MV-4-11 (cell line): ENCODE measurements at places on chromosomes 13 and 19.

DNA sequence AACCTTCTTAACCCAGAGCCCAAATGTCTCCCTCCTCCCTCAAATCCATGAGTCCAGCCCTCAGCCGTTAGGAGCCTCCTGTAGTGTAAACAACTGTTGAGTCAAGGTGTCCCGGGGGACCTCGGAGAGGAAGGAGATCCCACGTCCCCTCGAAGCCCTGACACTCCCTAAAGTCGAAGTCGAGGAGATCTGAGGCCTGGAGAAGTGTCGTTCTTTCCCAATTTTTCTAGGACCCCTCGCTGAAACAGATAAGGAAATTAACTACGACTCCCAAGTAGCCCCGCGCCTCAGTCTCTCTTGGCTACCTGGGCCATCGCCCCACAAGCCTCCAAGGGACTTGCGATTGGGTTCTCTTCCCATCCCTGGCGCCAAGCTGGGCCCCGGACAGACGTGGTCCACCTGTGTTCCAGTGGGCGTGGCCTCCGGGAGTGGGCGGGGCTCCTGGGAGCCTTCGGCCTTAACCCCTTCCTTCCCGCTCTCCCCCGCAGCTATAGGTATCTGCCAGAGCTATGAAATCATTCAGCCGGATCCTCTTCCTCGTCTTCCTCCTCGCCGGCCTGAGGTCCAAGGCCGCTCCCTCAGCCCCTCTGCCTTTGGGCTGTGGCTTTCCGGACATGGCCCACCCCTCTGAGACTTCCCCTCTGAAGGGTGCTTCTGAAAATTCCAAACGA, 869 bp downstream of the GFY start:
- DNase-seq = no peak

- DNase-seq = no peak
Measured at GRCh38 chr13:106205871-106206270, 329.6 kb downstream of the EFNB2 start.

- DNase-seq = no peak
Measured at GRCh38 chr19:10874024-10874423, 2.7 kb downstream of the CARM1 start.

DNA sequence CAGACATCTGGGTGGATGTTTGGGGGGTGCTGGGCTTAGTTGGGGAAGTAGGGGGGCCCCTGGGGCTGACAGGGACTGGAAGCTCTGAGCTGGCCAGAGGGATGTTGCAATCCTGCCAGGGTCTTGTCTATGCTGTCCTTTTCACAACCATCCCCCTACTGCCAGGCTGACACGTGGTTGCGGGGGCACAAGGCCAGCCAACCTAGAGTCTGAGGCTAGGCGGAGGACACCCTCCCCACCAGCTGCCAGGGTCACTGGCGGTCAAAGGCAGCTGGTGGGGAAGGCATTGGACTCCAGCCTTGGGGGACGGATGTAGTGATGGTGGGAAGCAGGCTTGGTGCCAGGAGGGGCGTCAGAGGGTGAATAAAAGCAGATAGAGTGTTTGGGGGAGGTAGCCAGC, 1.6 kb upstream of the APOC1 start:
- DNase-seq = peak; percentile 72

GRCh38 chr19:49486710-49487276, 615 bp upstream of the RPL13A start:
- no peak for DNase-seq

- no peak for DNase-seq
Measured at GRCh38 chr13:32734511-32734910, 148.3 kb downstream of the PDS5B start.

GRCh38 chr19:42111384-42111783, 20.9 kb downstream of the POU2F2 start:
- no peak for DNase-seq

DNA sequence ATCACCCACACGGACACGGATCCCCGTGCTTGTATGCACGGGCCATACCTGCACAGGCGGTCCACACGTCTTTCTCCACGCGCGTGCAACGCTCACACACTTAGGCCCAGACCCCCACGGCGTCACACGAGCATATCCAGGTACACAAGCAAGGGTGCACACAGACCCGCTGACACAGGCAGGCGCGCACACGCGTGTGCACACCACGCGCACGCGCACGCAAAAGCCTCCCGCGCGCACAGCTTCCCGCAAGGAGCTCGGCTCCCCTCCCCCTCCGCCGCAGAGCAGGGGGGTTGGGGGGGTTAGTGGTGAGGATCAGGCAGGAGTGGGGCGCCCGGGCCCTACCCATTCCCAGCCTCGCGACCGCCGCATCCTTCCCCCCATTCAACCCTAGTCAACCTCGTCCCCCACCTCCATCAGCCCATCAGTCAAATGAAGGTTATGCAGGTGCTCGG, 407 bp downstream of the RAB3A start:
- DNase-seq = peak; percentile 57

- no peak for DNase-seq
Measured at GRCh38 chr13:99845161-99845874, 126.2 kb downstream of the ZIC5 start.

DNA sequence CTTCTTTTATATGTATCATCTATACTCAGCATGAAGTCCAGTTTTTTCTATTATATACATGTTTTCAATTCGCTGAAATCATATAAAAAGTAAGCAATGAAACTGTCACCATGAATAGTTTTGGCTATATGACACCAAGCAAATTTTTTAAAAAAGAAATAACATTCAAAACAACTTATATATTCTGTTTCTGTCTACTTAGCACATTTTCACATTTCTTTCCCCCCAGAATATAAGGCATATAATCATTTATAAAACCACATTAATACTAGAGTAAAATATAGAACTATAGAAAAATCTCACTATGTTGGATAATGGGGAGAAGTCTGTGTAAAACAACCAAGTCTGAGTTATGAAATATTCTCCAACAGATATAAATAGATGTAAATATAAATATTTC, 33.1 kb downstream of the POSTN start:
- no peak for DNase-seq

DNA sequence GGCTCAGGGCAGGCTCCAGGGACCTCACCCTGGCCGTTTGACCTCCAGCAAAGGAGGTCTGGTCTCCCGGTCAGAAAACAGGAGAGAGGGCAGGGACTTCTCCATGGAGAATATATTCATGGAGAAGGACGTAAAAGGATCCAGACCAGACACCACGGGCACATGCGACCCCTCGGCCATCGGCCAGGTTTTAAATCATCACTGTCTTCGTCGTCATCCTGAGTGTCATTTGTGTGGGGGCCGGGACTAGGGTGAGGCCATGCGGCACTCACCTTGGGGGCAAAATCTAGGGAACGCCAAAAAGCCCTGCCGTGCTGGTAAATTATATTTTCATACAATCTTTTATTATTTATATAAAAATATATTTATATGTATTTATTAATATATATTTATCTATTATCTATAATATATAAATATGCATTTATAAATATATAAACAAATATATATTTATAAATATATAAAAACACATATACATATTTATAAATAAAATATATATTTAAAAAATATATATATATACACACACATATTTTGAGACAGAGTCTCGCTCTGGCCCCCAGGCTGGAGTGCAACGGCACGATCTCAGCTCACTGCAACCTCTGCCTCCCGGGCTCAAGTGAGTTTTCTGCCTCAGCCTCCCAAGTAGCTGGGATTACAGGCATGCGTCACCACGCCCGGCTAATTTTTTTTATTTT, 75.4 kb downstream of the GADD45B start:
- no peak for DNase-seq

- DNase-seq = no peak
Measured at GRCh38 chr13:40911341-40911740, 107.8 kb downstream of the ELF1 start.

DNA sequence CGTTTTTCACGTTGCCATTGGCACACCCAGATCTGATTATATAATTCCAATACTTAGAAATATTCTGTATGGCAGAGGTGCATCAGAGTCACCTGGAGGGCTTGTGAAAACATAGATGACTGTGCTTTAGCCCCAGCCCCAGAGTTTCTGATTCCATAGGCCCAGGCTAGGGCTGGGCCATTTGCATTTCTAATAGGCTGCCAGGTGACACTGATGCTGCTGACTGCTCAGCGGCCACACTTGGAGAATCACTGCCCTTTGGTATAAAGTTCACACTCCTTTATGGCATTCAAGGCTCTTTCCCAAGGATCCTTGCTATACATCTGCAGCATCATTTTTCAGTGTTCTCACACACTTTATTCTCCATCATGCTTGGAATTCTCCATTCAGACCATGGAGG, 137.1 kb downstream of the AKAP11 start:
- DNase-seq = no peak

DNA sequence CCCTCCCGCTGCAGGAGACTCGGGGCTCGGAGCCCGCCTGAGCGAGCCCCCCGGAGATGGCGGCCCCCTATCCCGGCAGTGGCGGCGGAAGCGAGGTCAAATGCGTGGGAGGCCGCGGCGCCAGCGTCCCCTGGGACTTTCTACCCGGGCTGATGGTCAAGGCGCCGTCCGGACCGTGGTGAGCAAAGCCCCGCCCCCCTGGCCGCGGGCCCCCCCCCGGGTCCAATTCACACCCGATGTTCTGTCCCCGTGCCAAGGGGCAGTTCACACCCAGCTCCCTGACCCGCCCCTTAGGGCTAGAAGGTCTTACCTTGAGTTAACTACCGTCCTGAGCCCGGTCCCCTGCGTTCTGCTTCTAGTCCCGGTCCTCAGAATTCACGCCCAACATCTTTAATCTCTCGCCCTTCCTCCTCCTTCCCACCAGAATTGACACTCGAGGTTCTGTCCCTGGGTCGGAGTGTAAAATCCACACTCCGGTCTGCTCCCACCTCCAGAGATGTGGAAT, 1.4 kb downstream of the NPAS1 start:
- no peak for DNase-seq

GRCh38 chr19:31383553-31383952, 34.3 kb upstream of the TSHZ3 start:
- DNase-seq = no peak

DNA sequence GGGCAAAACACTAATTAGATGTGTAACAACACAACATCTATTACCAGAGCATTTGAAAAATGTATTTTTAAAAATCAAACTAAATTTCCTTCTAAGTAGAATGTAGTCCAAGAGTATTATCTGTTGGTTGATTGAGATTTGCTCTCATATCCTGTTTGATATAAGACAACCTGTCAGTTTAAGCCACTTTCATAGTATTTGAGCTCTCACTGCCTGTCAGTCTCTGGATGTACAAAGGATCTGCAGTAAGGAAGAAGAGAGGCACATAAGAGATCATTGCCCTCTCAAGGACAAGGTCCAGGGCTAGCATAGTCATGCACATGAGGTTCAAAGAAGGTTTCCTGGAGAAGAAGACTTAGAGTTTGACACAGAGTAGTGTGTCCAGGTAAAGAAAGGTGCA, 57.4 kb downstream of the FGF14 start:
- DNase-seq = no peak

DNA sequence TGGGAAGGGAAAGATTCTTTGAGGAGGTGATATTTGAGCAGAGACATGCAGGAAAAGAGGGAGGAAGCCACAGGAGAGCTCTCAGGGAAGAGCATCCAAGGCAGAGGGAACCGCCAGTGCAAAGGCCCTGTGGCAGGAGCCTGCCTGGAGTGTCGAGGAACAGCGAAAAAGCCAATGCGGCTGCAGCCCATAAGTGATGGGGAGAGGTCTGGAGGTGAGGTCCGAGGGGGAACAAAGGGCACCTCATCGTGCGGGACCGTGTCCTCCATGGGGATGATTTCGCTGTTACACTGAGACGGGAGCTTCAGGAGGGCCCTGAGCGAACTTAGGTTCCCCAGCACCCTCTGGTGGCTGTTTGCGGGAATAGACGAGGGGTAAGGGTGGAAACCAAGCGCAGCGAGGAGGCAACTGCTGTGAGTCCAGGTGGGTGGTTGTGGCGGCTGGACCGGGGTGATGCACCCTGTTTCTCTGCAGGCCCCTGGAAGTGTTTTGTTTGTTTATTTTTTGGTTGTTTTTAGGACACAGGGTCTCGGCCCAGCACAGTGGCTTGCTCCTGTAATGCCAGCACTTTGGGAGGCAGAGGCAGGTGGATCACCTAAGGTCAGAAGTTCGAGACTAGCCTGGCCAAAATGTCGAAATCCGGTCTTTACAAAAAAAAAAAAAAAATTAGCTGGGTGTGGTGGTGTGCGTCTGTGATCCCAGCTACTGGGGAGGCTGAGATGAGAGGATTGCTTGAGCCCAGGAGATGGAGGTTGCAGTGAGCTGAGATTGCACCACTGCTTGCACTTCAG, 5.9 kb upstream of the EHD2 start:
- DNase-seq = peak; percentile 65

GRCh38 chr13:49098198-49098597, 121.9 kb upstream of the MLNR start:
- DNase-seq = no peak

GRCh38 chr19:29121684-29122083, 91.3 kb downstream of the UQCRFS1 start:
- DNase-seq = no peak

- DNase-seq = no peak
Measured at GRCh38 chr13:47294691-47295090, 397.8 kb upstream of the HTR2A start.

- DNase-seq = peak; percentile 43
Measured at GRCh38 chr19:18425515-18426415, 6.6 kb downstream of the SSBP4 start.

DNA sequence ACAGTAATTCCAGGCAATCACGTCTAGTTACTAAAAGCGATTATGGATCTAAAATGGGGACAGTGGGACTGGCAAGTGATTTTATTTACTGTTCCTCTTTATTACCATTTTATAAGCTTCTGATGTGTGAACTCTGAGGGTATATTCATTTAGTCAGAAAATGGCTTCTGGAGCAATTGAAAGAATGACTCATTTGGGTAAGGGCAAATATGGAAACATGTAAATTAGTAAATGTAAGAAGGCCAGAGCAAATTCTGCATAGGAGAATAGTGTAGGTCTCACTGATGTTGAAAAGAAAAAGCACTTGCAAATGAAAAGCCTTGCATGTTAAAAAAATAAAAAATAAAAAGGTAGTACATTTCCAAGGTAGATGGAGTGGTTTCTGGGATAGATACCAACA, 262.2 kb downstream of the KLF5 start:
- DNase-seq = no peak

GRCh38 chr19:42017040-42017439, 23.0 kb upstream of the ATP1A3 start:
- DNase-seq = no peak

DNA sequence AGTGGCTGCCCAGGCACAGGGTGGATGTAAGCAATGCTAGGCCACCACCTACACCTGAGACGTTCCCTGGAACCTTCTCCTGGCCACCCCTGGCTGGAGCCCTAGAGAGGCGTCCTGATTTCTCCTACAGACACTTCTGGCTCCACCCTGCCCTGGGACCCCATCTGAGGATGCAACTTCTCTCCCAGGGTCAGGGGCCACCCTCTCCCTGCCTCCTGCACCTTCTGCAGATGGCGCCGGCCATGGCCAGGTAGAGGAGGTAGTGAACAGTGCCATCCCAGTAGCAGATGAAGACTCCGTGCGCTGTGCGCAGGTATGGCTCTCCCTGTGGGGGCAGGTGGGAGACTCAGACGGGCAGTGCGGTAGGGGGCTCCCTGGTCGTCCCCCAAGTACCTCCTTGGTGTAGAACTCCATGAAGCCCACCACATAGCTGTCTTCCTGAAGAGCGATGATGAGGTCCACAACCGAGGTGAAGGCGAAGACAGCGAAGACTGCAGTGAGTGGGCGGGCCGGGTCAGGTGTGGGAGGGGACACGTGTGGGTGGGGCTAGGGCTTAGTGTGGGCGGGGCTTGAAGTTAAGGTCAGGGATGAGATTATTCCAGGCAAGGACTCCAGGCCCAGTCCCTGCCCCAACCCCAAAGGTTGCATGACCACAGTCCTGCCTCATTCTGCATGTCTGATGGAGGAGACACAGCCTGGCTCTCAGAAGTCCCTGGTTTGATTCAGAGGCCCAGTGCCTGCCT, 3.0 kb downstream of the TM6SF2 start:
- DNase-seq = no peak
